A673 (cell line): ENCODE measurements at places on chromosomes 2 and 18. TPM values are rescaled to one million over a fixed set of nuclear protein-coding genes. Genes with fewer than 3 reads are reported as not detected.

The REG3G gene
- total RNA-seq, result not detected in 2 replicates

The LOXHD1 gene
- total RNA-seq, result 25.5 and 26.4 TPM in 2 replicates

The RAD51AP2 gene
- total RNA-seq, result 0.13 and 0.24 TPM in 2 replicates

The SNED1 gene
- total RNA-seq, result 3.0 and 5.0 TPM in 2 replicates

The MRPL44 gene
- total RNA-seq, result 38.3 and 39.1 TPM in 2 replicates

GRCh38 chr18:61587865-61588264 lies 254.6 kb downstream of the CDH20 start:
- H3K27ac ChIP-seq, result no peak overlapping the region
- H3K27me3 ChIP-seq, result no peaks in the 10 kb centered on the region
- no peaks in the 10 kb centered on the region for H3K36me3 ChIP-seq
- DNase-seq, result no peak

- H3K4me3 ChIP-seq, result no peak overlapping the region
- H3K36me3 ChIP-seq, result peaks cover 17% of the 10 kb centered on the region
- no peaks in the 10 kb centered on the region for H3K4me1 ChIP-seq
- no peak for DNase-seq
Observed at GRCh38 chr2:73962798-73963197, 21.9 kb upstream of the TET3 start.

DNA sequence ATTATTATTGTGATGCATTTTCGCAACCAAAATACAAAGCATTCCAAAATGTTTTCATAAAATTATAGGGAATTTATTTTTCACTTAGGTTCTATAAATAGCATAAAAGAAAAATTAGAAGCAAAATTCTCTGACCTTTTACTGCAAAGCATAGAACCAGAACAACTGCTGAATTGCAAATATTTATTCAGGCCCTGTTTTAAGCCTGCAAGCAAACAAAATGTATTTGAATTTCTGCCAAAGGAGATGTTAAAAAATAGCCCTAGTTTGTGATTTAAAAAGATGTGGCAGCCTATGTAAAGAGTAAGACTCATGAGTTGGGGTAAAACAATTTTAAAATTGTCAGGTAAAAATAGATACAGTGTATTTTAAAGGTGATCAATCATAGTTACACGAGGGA lies 138.1 kb downstream of the KCNJ3 start:
- no peak for DNase-seq
- H3K36me3 ChIP-seq, result no peaks in the 10 kb centered on the region
- H3K27me3 ChIP-seq, result no peaks in the 10 kb centered on the region
- H3K27ac ChIP-seq, result no peak overlapping the region
- no peak overlapping the region for H3K4me3 ChIP-seq

DNA sequence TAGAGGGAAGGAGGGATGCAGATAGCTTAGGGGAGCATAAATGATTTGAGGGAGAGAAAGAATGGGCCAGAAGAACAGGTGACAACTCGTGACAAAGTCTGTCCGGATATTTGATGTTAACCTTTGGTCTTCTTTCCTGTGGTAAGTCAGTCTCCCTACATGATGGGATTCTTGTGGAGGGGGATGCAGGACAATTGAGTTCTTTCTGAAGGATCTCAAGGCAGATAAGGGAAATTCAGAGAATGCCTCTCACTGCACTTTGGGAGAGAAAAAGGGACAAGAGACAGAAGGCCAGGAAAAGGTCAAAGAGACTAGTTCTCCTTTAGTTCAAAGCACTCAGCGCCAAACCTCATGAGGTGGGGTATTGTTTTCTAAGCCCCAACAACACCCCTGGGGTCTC lies 34.2 kb downstream of the FBXO36 start:
- H3K27me3 ChIP-seq, result no peaks in the 10 kb centered on the region
- no peak for DNase-seq
- H3K27ac ChIP-seq, result no peak overlapping the region
- no peaks in the 10 kb centered on the region for H3K4me1 ChIP-seq
- H3K36me3 ChIP-seq, result no peaks in the 10 kb centered on the region
- H3K4me3 ChIP-seq, result no peak overlapping the region

DNA sequence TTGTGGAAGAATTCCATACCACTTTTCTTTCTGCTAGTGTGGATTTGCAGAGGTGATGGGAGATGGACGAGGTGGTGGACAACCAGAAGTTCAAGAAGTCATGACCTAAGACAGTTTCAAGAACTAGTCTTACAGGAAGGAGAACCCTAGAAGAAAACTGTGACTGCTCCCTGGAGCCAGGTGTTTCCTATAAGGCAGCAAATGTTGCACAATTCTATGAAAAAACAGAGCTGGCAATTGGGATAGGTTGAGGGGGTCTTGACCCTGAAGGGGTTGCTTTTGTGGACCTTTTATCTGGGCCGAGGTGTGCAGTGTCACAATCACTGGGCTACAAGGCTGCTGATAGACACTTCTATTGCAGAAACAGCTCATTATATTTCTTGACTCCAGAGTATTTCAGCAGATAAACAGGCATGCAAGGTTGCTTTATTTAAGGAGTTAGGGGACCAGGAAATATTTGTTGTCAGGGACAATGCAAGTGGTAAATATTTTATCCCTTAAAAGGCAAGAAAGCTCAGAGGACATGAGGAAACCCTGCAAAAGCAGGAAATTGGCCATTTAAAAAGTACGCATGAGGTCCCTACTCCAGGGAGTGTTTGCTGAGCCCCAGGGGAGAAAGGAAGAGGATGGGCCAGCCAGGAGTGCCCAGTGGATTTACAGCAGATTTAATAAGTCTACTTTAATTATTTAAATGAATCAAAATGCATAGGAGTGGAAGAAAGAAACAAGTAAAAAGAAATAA lies 22.9 kb downstream of the APCDD1 start:
- peaks cover 85% of the 10 kb centered on the region for H3K4me1 ChIP-seq
- H3K4me3 ChIP-seq, result peak overlapping the region; percentile 14
- peaks cover 91% of the 10 kb centered on the region for H3K36me3 ChIP-seq
- peak overlapping the region; percentile 100 for H3K27ac ChIP-seq
- no peaks in the 10 kb centered on the region for H3K27me3 ChIP-seq

DNA sequence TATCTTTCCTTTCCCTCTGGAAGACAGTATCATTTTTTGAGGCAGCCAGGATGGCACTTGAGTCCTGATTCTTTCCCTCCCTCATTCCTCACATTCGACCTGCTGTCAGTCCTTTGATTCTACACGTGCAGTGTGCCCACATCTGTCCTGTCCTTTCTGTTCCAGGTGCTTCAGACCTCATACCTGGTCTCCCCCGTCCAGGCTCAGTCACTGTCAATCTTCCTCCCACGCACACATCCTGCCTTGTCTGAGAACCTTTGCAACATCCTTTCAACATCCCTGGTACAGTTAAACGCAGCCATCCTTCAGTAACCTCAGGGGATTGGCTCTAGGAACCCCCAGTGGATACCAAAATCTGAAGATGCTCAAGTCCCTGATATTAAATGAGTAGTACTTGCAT lies 10.1 kb downstream of the BCL2 start:
- no peak for DNase-seq
- no peak overlapping the region for H3K27ac ChIP-seq
- no peaks in the 10 kb centered on the region for H3K36me3 ChIP-seq
- H3K4me1 ChIP-seq, result peaks cover 12% of the 10 kb centered on the region
- no peaks in the 10 kb centered on the region for H3K27me3 ChIP-seq

DNA sequence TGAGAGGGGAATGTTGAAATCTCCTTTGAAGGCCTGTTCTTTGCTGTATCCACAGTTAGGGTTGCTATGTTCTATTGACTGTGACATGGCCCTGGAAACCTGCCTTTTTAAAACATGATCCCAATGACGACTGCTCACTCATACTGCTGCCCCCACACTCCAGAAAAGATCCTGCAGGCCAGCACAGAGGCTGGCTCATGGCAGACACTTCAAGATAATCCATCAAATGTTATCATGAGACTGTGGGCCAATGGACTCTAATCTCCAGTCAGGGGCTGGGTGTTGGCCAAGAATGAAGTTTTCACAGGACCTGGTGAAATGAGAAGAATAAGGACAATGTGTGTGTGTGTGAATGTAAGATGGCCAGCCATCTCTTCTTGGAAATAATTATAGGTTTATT lies 59.0 kb upstream of the THOC1 start:
- H3K4me3 ChIP-seq, result no peak overlapping the region
- DNase-seq, result no peak
- H3K27ac ChIP-seq, result no peak overlapping the region
- H3K4me1 ChIP-seq, result no peaks in the 10 kb centered on the region
